NCI-H446 treated with DMSO at 0.1 percent for 48 hours (cell line): ENCODE measurements at places on chromosomes 5 and 9.

GRCh38 chr5:141326088-141326854 lies 4.0 kb upstream of the PCDHGA1 start:
- peak; percentile 11 for DNase-seq

DNA sequence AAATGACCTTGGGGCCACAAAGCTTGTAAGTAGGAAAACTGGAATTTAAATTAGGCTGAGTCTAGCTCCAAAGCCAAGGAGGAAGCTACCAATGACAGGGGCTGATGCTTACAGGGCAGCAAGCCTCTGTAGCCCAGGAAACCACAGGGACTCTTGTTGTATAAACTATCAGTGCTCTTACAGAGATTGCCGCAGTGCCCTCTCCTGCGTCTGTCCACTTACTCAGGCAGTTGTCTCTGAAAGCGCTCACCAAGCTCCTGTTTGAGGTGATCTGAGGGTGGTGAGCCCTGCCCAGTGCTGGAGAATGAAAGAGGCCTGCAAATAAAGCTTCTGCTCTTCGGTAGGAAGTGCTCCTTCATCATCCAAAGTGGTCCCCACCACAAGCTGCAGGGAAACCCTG lies 498.8 kb downstream of the ARHGEF28 start:
- DNase-seq = no peak

GRCh38 chr5:151680944-151681427 lies 5.7 kb downstream of the SPARC start:
- DNase-seq = no peak

GRCh38 chr5:95996904-95997723 lies 35.5 kb upstream of the ELL2 start:
- DNase-seq = no peak

DNA sequence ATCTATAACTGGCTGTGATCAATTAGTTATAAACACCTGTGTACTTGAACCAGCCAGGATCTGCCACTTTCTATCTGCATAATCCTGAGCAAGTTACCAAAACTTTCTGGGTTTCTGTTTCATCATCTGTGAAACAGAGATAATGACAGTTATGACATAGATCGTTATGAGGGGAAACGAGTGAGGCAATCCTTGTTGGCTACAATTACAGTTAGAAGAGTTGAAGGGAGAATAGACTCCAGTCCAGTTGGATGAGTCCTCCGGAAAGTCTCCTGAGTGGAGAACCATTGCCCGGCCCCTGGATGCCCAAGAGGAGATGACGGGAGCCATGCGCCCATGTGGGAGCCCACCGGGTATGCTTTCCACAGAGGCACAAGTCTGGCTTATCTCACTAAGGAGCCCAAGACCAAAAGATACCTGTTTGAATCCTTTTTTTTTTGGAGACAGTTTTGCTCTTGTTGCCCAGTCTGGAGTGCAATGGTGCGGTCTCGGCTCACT lies 4.5 kb downstream of the PDE6A start:
- no peak for DNase-seq

GRCh38 chr5:132143148-132143547 lies 69.6 kb downstream of the CSF2 start:
- no peak for DNase-seq

DNA sequence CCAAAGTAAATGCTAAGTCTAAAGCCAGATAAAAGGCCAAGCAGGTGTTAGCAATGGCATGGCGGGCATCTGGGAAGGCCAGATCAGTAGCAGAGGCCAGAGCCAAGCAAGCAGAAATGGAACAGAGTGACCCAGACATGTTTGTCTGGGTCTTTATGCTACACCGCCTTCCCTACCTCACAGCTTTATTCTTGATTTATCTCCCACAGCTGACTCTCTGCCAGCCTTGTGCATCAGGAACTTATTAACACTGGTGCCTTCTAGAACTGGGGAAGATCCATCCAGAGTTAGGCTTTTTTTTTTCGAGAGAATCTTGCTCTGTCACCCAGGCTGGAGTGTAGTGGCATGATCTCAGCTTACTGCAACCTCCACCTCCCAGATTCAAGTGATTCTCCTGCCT lies 112.5 kb upstream of the SLC44A1 start:
- DNase-seq = no peak

DNA sequence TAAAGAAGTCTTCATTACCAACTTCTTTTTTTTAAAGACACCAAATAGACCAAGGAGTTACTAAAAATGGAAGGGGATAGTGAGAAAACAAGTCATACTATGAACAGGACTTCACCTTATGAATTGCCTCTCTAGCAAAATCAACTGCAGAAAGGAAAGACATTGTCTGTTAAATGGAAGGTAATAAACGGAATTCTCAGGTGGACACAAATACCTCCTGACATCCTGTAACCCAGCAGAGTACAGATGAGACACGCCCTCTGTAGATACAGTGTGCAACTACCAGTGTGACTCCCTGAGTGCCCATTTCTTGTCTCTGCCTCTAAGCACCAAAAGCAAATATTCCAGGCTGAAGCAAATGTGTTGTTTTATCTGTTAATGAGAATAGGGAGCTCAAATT lies 12.2 kb upstream of the PLPP1 start:
- no peak for DNase-seq

GRCh38 chr9:89874351-89875321 lies 269.8 kb downstream of the GADD45G start:
- DNase-seq = peak; percentile 34

DNA sequence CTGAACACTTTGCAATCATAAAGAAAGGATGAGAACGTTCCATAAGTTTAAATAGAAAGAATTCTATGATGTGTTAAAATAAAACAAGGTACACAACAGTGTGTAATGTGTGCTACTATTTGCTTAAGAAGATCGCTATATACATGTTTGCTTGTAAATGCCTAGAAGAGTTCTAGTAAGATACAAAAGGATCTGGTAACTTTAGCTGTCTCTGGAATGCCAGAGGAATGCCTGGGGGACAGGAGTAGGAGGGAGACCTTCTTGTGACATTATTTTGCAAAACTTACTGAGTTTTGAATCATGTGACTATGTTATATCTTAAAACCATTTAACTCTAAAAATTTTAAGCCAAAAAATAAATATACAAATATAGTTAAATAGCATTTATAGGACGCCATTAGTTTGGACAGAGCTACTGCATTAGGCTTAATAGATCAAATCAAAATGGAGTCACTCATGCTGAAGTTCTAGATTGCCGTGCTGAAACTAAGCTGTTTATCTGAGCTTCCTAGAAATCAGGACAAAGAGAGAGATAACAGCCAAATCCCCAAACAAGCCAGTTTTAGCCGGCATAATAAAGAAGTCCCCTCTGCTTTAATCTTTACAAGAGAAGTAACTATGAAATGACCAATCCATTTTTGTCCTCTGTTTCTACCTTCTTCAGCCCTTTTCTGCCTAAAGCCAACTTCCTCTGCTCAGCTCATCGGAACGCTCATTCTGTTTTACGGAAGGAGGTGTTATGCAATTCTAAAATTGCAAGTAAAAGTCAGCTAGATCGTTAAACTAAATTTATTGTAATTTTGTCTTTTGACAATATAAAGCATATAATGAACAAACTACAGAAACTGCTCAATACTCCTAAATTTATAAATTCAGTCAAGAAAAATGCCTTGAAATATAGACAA lies 44.8 kb downstream of the LIX1 start:
- no peak for DNase-seq

DNA sequence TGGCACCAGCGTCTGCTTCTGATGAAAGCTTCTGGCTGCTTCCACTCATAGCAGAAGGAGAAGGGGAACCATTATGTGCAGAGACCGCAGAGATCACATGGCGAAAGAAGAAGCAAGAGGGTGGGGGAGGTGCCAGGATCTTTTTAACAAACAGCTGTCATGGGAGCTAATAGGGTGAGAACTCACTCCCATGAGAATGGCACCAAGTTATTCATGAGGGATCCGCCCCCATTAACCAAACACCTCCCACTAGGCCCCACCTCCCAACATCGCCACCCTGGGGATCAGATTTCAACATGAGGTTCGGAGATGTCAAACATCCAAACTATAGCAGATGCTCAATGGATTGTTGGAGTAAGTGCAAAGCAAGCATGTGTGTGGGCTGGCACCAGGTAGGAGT lies 125.8 kb upstream of the SLIT3 start:
- no peak for DNase-seq

- no peak for DNase-seq
Measured at GRCh38 chr5:126351153-126351552, 72.1 kb upstream of the GRAMD2B start.

DNA sequence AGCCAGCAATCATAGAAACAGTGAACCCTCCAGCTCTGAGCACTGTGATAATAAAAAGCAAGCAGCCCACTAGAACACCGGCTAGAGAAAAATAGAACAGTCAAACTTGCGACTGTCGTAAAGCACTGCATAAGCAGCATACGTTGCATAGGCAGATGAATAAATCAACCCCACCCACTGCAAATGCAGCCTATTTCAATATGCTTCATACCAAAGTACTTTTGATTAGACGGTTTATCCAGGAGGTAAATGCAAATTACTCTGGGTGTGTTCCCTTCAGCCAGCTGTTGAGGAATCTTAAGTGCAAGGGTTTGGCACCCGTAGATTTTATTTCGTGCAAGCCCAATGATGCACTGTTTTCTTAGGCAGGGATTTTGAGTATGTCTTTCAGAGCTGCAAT lies 32.1 kb upstream of the ANKRD18A start:
- DNase-seq = no peak

DNA sequence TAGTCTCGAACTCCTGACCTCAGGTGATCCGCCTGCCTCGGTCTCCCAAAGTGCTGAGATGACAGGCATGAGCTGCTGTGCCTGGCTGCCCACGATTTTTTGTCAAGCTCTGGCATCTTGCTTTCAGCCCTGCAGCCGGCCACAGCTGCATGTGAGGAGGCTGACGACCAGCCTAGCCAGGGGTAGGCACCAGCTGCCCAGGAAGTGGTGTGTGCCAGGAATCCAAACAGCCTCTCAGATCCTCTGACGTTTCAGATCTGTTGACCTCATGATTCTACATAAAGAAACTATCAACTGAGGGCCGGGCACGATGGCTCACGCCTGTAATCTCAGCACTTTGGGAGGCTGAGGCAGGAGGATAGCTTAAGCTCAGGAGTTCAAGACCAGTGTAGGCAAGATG lies 19.0 kb downstream of the DYNC2I2 start:
- DNase-seq = no peak

- DNase-seq = no peak
Measured at GRCh38 chr5:56951126-56951945, 587 bp downstream of the MIER3 start.

DNA sequence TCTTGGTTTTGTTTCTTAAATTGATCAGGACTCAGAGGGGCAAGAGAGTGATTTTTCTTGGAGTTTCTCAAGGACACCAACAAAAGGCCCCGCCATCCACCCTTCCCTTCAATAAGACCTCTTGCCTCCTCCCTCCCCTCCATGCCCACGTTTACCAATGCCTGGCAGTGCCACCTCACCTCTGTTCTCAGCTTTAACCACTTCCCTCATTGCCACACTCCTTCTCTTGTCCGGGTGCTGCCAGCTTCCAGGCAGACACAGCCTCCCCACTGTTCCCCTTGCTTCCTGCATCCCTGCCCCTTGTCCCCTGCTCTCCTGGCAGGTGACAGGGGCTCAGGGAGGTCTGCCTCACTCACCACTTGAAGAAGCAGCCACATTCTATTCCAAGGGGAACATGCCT lies 90.8 kb downstream of the LHX2 start:
- no peak for DNase-seq

DNA sequence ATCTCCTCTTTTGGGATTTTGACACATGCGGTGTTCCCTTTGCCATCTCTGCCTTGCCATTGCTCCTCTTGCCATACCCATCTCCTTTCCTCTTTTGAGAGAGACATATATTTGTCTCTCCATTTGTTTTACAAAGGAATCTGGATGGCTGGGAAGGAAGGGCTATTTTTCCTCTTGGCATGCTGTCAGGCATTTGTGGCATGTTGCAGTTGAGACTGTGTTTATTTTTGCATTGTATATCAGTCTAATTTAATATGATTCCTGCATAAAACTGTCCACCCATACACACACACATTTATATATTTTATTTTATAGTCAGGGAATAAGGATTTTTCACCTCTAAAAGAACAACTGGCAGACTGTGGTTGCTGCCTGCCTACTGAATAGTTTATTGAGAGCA lies 1105.8 kb upstream of the SEMA6A start:
- DNase-seq = no peak

- DNase-seq = no peak
Measured at GRCh38 chr5:33194914-33195313, 245.9 kb upstream of the TARS1 start.

- DNase-seq = no peak
Measured at GRCh38 chr5:145776886-145777285, 58.3 kb downstream of the PRELID2 start.

DNA sequence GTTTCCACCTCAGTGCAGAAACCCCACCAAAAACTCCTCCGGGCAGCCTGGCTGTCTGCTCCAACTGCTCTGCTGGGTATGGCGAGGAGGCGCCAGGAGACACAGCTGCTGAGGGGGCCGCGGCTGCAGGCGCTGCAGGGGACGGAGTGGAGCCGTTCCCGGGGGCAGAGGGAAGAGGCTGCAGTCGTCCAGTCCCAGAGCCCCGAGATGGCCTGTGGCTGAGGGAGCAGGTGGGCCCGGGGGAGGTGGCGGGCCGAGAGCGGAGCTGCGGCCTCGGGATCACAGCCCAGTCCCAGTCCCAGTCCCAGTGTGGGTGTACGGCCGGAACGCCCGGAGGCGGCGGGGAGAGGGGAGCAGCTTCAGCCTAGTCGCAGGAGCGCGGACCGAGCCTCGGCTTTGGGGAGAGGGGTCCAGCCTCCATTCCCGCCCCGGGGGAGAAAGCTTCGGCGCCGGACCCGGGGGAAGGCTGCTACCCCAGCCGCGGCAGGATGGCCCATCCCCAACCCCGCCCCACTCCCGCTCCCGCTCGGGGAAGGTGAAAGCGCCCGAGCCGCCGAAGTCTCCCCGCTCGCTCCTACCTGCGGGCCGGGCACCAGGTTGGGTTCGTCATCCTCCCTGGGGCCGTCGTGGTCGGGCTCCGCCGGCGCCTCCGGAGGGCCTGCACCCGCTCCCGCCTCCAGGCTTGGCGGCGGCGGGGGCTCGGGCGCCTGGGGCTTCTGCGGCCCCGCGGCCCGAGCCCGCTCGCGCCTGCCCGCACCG lies 513 bp downstream of the FAM193B start:
- no peak for DNase-seq

DNA sequence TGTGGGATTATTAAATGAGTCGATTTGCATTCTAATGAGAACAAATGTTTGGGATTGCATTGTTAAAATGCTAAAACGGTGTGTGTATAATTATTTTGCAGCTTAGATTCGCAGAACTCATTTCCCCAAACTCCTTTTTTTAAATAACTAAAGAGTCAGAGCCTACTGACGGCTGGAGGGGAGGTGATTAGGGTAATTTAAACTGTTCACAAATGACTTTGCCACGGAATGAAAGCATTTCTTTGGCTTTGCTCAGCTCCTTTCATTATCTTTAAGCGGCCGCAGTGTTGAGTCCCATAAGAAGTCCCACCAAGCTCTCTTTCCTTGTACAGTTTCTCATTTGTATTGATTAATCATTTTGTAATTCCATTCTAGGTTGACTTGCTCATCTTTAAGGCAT lies 1632.8 kb downstream of the MAT2B start:
- DNase-seq = no peak
